ENCODE measurements at places on chromosomes 4 and X.
A peak's percentile ranks its signal among the peaks of the same experiment; 100 is the strongest.

DNA sequence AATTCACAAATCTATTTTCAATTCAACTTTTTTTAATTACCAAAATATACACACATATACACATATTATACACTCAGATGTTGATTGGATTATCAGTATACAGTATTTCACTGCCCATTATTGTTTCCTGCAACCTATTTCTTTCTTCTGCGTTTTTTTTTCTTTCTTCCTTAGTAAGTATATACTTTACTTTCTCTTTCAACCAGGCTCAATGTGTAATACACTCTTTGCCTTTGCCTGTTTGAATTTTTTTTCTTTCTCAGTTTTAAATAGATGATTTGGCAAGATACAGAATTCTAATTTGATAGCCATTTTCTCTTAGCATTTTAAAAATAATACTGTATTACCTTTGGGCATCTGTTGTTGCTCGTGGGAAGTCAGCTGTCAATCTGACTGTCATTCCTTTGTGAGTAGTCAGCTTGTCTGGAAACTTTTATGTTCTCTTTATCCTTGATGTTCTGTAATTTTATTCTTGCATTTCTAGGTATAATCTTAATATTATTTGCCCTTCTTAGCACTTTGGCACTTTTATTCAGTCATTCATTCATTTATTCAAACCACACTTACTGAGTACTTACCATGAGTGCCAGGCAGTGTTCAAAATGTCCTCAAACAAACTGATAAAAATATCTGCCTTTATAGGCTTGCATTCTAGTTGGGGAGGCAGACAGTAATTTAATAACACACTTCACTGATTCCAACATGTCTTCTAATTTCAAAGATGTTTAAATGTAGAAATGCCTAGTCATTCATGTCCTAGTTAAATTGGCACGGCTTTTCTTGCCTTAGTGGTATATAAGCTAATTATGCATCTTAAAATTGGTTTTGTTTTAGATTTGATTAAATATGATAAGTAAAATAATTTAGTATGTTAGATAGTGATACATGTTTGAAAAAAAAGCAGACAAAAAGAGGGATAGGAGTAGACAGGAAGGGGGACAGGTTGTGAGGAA lies 3.7 kb downstream of the USP38 start:
- H3K4me1 ChIP-seq, result peaks cover 55% of the 10 kb centered on the region
- H3K27me3 ChIP-seq, result no peaks in the 10 kb centered on the region
- H3K27ac ChIP-seq, result peak overlapping the region; percentile 62

- peak overlapping the region; percentile 31 for H3K27ac ChIP-seq
- peaks cover 50% of the 10 kb centered on the region for H3K4me1 ChIP-seq
- no peak overlapping the region for H3K4me3 ChIP-seq
Observed at GRCh38 chrX:24494647-24495075, 29.6 kb downstream of the PDK3 start.

DNA sequence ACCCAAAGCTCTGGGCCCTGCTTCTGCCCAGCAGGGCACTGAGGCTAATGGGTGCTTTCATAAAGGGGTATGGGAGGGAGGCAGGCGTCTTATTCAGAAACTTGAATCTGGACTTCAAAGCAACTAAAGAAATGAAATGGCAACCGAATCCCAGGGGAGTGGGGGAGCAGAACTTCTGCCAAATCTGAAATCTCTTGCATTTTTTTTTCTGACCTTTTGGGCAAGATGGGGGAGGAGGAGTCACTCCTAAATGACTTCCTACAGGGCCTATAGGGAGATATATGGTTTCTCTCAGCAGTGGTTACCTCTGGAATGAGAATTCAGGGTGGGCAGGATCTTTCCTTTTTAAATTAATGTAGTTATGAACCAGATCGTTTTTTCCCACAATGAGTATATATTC lies 30.6 kb upstream of the KIAA1210 start:
- no peak for DNase-seq
- no peak overlapping the region for H3K4me3 ChIP-seq
- no peaks in the 10 kb centered on the region for H3K36me3 ChIP-seq
- H3K27me3 ChIP-seq, result peaks cover 49% of the 10 kb centered on the region
- no peak overlapping the region for H3K27ac ChIP-seq

DNA sequence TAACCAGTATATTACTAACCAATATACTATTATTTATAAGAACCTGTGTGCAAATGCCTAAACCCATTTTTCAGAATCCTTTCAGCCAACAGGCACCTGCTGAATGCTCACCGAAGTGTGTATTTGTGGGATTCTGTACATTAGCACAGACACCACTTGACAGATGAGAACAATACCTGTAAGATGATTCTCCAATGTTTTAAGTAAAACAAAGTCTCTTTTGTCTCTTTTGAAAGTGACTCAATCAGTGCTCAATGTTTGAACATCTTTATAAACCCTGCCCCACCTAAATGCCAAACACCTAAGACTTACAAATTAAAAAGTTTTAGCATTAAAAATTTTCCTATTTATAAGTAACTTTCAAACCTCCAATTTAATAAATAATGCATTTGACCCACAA lies 763 bp downstream of the ASB9 start:
- H3K4me3 ChIP-seq, result no peak overlapping the region
- H3K4me1 ChIP-seq, result peaks cover 12% of the 10 kb centered on the region
- H3K27ac ChIP-seq, result no peak overlapping the region
- no peak for DNase-seq
- peaks cover 25% of the 10 kb centered on the region for H3K27me3 ChIP-seq

DNA sequence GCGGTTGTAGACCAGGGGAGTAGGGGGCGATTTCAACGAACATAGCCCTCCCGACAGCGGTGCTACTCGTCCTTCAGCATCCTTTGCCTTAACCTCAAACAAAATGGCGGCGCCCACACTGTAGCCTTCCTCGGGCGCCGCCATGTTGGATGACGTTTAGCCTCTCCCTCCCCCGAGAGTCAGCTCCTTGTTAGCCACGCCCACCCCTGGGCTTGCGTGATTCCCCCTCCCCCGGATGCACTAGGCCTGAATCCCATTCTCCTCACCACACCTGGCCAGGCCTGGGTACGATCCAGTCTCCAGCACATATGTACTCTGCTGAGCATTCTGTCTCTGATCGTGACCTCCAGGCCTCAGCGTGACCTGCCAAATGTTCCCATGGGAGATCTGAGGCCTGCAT lies 49.0 kb upstream of the ZNF157 start:
- no peaks in the 10 kb centered on the region for H3K36me3 ChIP-seq
- DNase-seq, result no peak
- no peak overlapping the region for H3K4me3 ChIP-seq
- no peaks in the 10 kb centered on the region for H3K4me1 ChIP-seq

- peaks cover 16% of the 10 kb centered on the region for H3K27me3 ChIP-seq
- no peak overlapping the region for H3K27ac ChIP-seq
- no peak overlapping the region for H3K4me3 ChIP-seq
- no peak for DNase-seq
- H3K36me3 ChIP-seq, result no peaks in the 10 kb centered on the region
- H3K4me1 ChIP-seq, result no peaks in the 10 kb centered on the region
Observed at GRCh38 chr4:146998157-146998556, 52.5 kb upstream of the TTC29 start.

GRCh38 chr4:136369073-136369472 lies 1163.2 kb downstream of the PCDH18 start:
- no peaks in the 10 kb centered on the region for H3K27me3 ChIP-seq
- no peak overlapping the region for H3K4me3 ChIP-seq
- no peaks in the 10 kb centered on the region for H3K36me3 ChIP-seq

DNA sequence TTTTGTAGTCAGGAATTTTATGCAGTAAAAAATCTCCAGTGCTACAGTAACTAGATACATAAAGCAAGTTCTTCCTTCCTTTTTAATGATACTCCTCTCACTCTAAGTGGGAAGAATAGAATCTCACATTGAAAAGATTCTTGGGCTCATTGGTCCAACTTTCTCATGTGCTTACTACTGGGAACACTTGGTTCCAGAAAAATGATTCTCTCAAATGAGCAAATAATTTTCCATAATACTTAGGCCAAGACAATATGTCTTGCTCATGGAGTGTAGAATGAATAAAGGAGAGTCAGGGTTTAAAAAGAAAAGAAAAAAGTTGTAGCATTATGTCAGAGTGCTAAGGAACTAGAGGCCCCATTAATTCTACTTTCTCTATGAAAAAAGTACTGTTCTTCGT lies 197.8 kb downstream of the RASL11B start:
- H3K36me3 ChIP-seq, result peaks cover 16% of the 10 kb centered on the region
- H3K4me3 ChIP-seq, result no peak overlapping the region
- H3K27ac ChIP-seq, result no peak overlapping the region
- no peaks in the 10 kb centered on the region for H3K4me1 ChIP-seq
- no peaks in the 10 kb centered on the region for H3K27me3 ChIP-seq
- no peak for DNase-seq

DNA sequence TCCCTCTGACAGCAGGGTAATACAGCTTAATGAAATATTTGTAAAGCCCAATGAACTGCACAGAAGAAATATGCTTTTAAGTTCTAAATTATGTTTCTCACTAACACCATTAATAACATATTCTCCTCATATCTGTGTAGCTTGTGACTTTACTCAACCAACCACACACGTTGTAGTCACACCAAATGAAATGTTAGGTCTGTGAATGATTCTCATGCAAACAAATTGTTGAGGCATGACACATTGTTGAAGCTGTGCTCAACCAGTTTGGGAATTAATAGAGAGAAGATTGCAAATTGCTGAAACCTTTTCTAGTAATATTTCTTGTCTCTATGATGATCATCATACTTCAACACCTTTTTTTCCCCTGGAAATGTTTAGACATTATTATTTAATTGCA lies 645.9 kb downstream of the PCDH7 start:
- H3K4me3 ChIP-seq, result no peak overlapping the region
- no peaks in the 10 kb centered on the region for H3K27me3 ChIP-seq
- no peak for DNase-seq

GRCh38 chr4:182265881-182266280 lies 22.7 kb downstream of the TENM3 start:
- DNase-seq, result no peak
- H3K4me1 ChIP-seq, result no peaks in the 10 kb centered on the region
- no peaks in the 10 kb centered on the region for H3K36me3 ChIP-seq
- no peak overlapping the region for H3K4me3 ChIP-seq
- H3K27me3 ChIP-seq, result no peaks in the 10 kb centered on the region

- H3K4me3 ChIP-seq, result no peak overlapping the region
- H3K27me3 ChIP-seq, result no peaks in the 10 kb centered on the region
- DNase-seq, result no peak
- no peaks in the 10 kb centered on the region for H3K4me1 ChIP-seq
- H3K27ac ChIP-seq, result no peak overlapping the region
Observed at GRCh38 chr4:1777822-1778641, 15.1 kb upstream of the FGFR3 start.

DNA sequence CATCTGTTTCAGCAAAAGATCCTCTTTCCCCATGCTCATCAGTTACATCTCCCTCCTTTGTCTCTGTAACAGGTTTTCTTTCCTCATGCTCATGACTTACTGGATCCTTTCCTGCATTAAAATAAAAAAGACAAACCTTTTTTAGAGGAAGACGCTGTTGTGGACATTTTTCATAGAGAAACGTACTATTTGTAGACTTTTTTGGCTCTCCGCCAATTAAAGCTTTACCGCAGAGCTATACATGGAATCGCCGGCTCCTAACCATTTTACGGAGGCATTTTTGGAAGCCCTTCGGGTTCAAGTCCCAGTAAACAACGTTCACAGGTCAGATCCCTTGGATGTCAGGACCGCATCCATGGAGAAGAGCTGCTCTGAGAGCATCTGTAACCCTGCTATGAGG lies 1.3 kb downstream of the FAM9C start:
- no peak for DNase-seq
- no peak overlapping the region for H3K27ac ChIP-seq
- H3K36me3 ChIP-seq, result no peaks in the 10 kb centered on the region

DNA sequence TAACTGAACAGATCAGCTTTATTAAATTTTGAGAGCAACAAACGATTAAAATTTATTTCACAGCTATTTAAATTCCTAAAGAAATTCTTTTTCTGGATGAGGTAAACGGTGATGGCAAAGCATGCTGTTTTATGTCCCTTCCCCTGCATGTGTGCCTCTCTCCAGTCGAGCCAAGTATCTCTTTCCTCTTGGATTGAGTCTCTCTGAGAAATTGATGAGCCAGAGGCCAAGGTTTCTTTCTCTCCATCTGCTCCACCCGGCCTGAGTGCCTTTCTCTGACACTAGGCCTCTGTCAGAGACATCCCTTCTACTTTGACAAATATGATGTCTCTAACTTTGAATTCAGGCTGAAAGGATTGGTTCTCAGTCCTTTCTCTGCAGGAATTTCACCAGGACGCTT lies 42.6 kb upstream of the PARM1 start:
- H3K4me3 ChIP-seq, result no peak overlapping the region
- no peaks in the 10 kb centered on the region for H3K27me3 ChIP-seq
- H3K36me3 ChIP-seq, result no peaks in the 10 kb centered on the region
- H3K4me1 ChIP-seq, result no peaks in the 10 kb centered on the region
- no peak for DNase-seq

DNA sequence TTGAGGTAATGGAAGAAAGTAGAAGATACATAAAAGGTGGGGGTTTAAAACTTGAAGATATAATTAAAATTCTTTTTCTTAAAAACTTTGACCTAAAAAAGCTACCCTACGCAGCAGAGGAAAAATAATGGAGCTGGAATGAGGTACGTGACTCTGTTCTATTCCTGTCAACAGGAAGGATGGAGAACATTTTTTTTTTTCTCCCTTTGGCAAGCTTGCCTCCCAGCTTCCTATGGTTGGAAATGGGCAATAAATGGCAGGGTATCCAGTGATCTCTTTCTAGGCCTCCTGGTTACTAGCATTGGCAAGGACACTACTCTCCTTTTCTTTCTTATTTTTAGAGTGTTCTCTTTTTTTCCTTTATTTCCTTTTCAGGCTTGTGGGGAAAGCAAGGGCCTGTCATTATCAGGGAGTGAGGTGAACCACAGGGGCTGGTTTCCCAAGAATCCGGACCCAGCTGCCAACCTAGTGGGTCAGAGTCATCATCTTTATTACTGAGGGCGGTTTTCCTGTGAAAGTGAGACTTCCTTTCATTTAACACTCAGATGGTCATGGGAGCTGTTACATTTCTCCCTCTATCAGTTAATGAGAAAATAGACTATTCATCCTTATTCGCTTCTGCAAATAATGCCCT lies 224.6 kb downstream of the SPRY1 start:
- no peak for DNase-seq
- no peaks in the 10 kb centered on the region for H3K36me3 ChIP-seq
- H3K27ac ChIP-seq, result no peak overlapping the region
- no peaks in the 10 kb centered on the region for H3K27me3 ChIP-seq
- H3K4me3 ChIP-seq, result no peak overlapping the region

All from activated T-cell treated with anti-CD3 and anti-CD28 coated beads, Interleukin-2, amount 50 U/mL, for 24 hours (primary cell).